ENCODE measurements at places on chromosomes 3 and 15.

DNA sequence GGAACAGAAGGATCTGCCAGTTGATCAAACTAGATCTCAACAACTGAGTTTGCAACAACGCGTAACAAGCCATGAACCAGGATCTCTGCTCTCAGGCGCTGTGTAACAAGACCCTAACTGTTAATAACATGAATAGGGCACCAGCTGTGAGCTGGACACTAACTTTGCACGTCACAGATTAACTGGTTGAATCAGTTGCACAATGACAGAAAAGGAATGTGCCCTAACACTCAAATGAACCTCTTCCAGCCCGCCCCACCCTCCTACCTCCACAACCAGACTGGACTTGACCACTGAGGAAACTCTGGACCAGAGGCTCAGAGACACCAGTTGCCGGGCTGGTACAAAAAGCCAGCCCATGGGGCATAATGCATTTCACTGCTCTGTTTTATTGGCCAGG lies 34.3 kb downstream of the MCF2L2 start:
- no peak for DNase-seq

DNA sequence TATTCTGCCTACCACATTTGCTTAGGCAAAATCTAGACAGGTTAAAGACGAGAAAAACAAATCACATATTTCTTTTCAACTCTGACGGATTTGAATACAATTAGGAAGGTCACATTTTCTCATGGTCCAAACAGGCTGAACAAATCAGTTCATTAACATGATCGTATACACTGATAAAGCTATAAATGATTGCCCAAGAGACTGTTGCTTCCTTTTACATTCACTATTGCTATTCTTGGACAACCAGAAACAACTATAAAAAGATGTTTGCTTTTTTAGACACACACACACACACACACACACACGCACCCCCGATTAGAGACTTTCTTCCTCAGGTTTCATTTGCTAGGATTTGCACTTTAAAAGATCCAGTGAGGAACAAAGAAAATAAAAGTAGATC lies 122.3 kb upstream of the BHLHE40 start:
- DNase-seq = no peak

DNA sequence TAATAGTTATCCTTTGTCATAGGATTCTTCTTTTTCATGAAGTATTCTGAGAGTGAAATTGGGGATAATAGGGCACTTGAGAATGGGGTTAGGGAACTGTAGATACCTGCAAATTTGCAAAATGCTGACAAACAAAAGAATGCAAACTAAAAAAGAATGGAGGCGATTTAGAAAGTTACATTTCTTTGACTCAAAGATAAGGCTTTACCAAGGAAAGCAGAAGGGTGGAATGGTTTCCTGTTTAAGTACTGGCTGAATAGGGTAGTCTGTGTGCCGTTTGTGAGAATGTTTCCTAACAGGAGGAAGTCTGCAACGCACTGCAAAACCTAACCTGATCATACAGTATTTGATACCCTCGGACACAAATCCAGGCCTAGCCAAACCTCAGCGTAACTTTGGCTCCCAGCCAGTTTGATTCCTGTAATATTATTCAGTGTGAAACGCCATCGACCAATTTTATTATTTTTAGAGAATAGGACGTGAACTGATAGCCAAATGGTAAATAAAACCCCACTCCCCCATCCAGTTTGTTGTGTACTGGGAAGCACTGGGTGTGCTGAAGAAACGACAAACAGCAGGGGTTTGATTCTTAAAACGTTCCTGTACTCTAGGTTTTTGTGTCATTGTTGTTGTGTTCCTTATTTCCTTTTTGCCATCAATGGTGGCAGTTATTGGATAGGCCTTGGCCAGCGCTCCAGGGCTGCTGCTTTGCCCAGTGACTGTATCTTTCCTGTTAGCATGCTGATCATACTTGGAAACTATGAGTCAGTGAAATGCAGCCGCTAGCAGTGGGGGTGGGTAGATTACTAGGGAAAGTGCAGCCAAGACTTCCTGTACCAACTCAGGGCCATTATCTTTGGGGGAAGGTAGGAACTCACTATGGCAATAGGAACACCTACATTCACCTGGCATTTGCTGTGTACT lies 148.0 kb upstream of the TBL1XR1 start:
- peak; percentile 94 for DNase-seq

DNA sequence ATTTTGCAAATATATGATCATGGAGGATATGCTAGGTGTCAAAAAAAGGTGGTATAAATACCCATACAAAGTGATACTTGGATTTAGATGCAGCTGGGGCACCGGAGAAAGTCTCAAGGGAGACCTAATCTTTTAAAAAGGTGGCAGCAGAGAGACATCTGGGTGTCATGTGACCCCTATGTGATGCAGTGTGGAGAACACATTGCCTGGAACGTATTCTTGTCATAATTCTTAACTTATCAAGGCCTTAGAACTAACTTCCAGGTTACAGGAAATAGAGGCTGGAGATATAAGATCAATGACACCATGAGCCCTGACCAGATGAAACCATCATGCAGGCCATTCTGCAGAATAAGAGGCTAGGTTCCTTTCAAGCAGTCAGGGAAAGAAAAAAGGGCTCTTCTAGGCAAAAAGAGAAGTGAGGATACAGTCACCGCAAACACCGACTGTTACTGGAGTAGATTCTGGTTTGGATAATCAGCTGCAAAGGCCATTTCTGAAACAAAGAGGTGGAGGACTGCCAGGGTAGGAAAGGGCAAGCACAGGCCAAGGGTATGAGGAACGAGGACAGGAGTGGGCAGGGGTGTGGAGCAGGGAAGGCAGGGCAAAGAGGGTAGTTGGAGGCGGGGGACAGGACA lies 100.6 kb downstream of the OXNAD1 start:
- DNase-seq = no peak

DNA sequence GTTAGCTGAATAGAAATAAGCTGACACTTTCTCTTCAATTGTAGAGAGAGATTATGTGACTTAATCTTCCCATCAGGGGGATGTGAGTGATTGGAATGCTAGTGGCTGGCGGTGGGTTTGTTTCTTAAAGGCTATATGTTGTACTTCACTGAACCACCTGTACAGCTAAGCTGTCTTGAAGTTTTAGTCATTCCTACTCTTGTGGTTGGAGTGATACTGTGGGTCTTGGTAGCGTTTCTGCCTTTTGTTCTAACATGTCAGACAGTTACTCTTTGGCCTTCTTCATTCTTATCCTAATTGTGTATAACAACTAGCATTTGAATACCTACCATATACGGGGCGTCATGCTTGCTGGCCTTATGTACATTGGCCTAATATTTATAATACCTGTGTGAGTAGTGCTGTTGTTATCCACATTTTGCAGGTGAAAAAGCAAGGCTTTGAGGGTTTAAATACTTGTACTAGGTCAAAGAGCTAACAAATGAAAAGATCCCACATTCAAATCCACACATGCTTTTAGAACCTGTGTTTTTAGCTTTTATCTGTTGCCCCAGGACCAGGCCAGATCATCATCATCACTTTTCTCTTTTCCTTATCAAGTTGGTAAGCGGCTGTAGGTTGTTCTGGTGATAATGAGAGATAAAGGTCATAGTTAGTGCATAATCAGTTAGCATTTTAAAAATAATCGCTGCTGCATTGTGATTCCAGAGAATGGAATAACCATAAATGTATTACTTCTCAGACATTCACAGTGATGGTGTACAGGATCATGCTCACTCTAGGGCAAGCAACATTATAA lies 50.2 kb downstream of the AKAP13 start:
- no peak for DNase-seq

- DNase-seq = no peak
Measured at GRCh38 chr3:63934041-63934866, 22.1 kb upstream of the SCAANT1 start.

DNA sequence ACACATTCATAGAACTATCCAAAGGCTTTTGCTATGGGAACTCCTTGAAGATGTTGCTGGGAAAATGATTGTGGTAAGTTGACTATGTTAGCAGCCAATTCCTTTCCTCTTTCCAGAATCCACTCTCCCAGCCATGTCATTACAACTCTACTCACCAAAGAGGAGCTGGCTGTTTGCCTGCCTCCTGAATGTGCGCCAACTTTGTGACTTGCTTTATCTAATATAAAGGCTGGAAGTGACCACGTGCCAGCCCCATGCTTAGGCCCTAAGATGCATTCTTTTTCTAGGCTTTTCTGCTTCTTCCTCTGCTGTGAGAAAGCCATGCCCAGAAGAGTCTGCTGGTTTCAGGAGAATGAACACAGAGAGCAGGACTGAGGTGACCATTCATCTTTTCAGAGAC lies 182.2 kb downstream of the GABRB3 start:
- DNase-seq = no peak

DNA sequence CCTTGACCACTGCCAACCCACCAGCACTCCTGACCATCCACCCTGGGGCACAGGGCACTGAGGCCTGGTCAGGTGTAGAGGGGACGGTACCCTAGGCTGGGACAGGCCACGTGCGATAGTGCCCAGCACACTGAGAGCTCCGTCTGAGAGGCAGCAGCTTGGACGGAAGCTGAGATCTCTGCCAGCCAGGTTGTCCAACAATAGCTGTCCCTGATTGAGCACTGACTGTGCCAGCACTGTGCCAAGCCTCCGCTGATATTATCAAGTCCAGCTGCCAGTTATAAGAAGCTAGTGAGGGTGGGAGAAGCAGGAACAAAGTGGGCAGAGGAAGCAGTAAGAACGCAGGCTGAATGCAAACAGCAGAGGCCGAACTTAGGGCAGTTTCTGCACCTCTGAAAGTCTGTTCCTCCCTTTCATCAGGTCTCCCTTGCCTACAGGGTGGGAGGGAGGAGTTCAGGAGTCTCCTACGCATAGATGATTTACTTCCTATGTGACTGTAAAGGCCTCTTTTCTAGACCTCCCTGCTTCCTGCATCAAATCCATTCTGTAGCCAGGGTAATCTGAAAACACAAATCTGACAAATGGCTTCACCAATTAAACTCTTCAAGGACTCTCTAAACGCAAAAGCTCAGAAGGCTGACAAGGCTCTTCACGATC lies 29.7 kb downstream of the MRPS11 start:
- DNase-seq = no peak

GRCh38 chr3:78754066-78754743 lies 1013.6 kb downstream of the ROBO1 start:
- no peak for DNase-seq

DNA sequence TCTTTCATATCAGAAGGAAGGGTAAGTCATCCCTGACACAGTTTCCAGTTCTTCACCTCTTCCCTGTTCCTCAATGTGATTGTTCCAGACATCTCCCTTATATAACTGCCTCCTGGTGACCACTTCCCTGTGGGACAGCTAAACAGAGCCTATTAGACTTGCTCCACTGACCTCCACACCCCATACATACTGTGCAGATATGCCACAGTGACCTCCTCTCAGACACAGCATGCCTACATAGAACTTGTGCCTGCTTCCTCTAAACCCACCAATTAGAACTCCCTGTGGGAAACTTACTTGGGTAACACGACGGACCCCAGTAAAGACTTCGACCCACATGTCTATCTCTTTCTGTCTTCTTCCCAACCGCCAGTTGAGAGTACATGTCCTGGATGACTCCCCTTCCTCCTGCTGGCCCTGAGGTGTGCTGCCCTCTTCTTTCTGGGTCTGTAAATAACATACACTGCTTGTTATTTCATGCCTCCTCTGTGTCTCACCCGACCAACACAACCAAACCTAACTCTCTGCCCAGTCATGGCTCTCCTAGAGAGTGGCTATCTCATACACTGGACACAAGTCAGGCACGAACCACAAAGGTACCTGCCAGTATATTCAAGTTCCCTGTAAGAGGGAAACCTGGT lies 53.0 kb downstream of the IGSF11 start:
- DNase-seq = no peak

- no peak for DNase-seq
Measured at GRCh38 chr3:13483988-13484695, 4.0 kb downstream of the HDAC11 start.

- no peak for DNase-seq
Measured at GRCh38 chr3:11499144-11499543, 144.6 kb downstream of the VGLL4 start.

DNA sequence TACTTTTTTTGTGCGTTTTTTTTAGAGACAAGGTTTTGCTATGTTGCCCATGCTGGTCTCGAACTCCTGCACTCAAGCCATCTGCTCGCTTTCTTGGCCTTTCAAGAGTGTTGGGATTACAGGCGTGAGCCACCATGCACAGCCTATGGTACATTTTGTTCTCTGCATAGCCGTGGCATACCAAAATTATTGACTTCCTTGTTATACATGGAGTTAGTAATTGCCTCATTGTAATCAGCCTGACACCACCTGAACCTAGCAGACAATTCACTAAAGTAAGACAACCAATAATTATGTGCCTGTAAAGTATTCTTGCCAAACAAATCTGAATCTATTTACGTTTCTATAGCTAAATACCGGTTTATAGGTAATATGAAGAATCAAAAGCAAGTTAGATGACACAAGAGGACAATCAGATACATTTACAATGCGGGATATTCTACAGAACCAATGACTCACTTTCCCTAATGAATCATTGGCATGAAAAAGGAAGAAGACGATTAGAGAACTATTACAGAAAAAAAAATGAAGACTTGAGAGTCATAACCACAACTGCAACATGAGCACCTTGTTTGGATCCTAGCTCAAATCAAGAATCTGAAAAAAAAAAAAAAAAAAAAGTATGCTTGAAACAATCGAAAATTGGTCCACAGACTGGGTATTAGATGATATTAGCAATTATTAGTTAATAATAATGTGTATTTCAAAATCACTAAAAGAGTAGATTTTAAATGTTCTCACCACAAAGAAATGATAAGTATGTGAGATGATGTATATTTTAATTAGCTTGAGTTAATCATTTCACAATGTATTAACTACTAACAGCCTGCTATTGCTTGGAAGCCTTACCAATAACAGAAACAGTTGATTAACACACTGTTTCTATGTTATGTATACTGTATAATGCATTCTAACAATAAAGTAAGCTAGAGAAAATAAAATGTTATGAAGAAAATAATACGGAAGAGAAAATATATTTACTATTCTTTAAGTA lies 7.1 kb downstream of the GUCA1C start:
- DNase-seq = no peak

DNA sequence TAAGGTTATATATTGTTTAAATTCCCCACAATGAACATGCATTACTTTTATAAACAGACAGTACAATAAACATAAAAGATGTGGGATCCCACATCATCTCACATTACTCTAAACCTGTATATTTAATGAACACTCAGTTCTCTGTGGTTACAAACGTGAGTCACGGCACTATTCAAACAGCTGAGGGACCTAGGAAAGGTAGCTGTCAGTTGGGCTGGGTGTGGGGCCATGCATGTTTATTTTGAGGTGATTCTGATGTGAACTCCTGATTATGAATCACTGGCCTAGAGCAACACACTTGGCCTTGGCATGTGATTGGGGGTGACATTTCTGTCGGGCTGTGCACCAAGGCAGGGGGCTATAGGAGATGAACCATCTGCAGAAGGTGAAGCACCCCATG lies 147.6 kb upstream of the HACD2 start:
- peak; percentile 52 for DNase-seq

GRCh38 chr3:179969525-179969924 lies 67.2 kb downstream of the PEX5L start:
- peak; percentile 25 for DNase-seq

- DNase-seq = no peak
Measured at GRCh38 chr3:193134856-193135255, 106.2 kb upstream of the PLAAT1 start.

DNA sequence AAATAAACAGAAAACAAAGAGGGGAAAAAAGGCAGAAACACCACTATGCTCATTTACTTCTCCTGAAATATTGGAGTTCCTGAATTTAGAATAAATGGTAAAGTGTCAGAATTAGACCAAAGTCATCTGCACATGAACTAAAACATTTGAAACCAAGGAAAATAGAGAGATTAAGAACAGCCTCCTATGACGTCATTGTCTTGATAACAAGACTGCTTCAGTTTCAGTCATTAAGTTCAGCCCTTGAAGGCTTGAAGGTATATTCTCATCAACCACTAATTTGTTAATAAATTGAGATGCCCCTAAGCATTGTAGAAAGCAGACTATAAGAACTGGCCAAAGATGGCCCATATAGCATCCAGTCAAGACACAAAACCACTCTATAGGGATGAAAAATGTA lies 2.5 kb downstream of the SUMF1 start:
- DNase-seq = no peak

Data from T47D (cell line).